CD14-positive monocyte (primary cell): ENCODE measurements at places on chromosomes 4 and X.

GRCh38 chr4:173057901-173058300 is 110.7 kb upstream of the GALNT7 start:
- H3K36me3 ChIP-seq, result no peaks in the 10 kb centered on the region
- no peak overlapping the region for H3K27ac ChIP-seq
- no peaks in the 10 kb centered on the region for H3K4me1 ChIP-seq
- DNase-seq, result no peak
- H3K4me3 ChIP-seq, result no peak overlapping the region

DNA sequence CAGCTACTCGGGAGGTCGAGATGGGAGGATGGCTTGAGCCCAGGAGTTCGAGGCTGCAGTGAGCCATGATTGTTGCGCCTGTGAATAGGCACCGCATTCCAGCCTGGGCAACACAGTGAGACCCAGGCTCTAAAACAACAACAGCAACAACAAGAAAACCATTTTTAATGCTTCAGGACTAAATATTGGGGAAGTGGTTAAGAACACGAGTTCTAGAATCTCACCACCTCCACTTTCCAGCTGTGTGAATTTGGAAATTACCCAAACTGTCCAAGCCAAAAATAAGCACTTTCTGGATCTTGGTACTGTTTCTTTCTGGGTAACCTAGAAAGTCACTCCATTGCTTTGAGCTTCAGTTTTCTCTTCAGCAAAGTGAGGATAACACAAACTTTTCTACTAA is 63.2 kb downstream of the ADGRG2 start:
- H3K36me3 ChIP-seq, result no peaks in the 10 kb centered on the region
- DNase-seq, result no peak

- no peaks in the 10 kb centered on the region for H3K36me3 ChIP-seq
- no peak for DNase-seq
- H3K4me3 ChIP-seq, result peak overlapping the region; percentile 38
- no peaks in the 10 kb centered on the region for H3K27me3 ChIP-seq
Measured at GRCh38 chr4:100895556-100896197, 377.9 kb upstream of the EMCN start.

- no peaks in the 10 kb centered on the region for H3K36me3 ChIP-seq
- no peak overlapping the region for H3K4me3 ChIP-seq
- H3K4me1 ChIP-seq, result peaks cover 29% of the 10 kb centered on the region
- H3K27ac ChIP-seq, result no peak overlapping the region
- no peak for DNase-seq
Measured at GRCh38 chrX:16112428-16112827, 10.9 kb upstream of the GRPR start.

- no peak overlapping the region for H3K27ac ChIP-seq
- no peak for DNase-seq
- H3K36me3 ChIP-seq, result no peaks in the 10 kb centered on the region
- H3K4me3 ChIP-seq, result no peak overlapping the region
Measured at GRCh38 chrX:94830717-94831116, 1156.7 kb downstream of the FAM133A start.

GRCh38 chr4:5366421-5366820 is 315.1 kb downstream of the STK32B start:
- no peaks in the 10 kb centered on the region for H3K36me3 ChIP-seq
- H3K4me1 ChIP-seq, result no peaks in the 10 kb centered on the region
- H3K27ac ChIP-seq, result no peak overlapping the region
- no peak overlapping the region for H3K4me3 ChIP-seq
- H3K27me3 ChIP-seq, result no peaks in the 10 kb centered on the region
- DNase-seq, result no peak

DNA sequence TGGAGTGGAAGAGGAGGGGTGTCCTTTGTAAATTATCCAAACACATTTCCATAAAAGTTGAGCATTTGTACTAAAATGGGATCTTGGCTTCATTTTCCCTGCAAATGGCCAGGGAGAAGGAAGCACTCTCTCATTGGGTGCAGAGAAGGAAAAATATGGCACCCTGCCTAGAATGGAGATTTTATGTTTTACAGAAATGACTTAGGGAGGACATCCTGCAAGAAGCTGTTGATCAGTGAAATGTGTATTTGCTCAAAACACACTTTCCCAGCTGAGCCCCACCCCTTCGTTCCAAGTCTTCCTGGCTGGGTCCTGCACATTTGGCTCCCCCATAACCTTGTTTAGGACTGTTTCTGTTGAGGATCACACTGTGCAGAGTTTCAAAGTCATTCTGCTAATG is 213.5 kb upstream of the TAPT1 start:
- H3K27ac ChIP-seq, result no peak overlapping the region
- H3K27me3 ChIP-seq, result no peaks in the 10 kb centered on the region
- DNase-seq, result no peak
- no peaks in the 10 kb centered on the region for H3K4me1 ChIP-seq
- no peaks in the 10 kb centered on the region for H3K36me3 ChIP-seq
- no peak overlapping the region for H3K4me3 ChIP-seq

- no peak overlapping the region for H3K4me3 ChIP-seq
- DNase-seq, result no peak
- H3K27me3 ChIP-seq, result no peaks in the 10 kb centered on the region
- H3K27ac ChIP-seq, result no peak overlapping the region
Measured at GRCh38 chrX:18596096-18596495, 75.8 kb downstream of the RS1 start.

- H3K27ac ChIP-seq, result no peak overlapping the region
- H3K27me3 ChIP-seq, result no peaks in the 10 kb centered on the region
- peaks cover 10% of the 10 kb centered on the region for H3K36me3 ChIP-seq
Measured at GRCh38 chrX:123648028-123648810, 84.6 kb downstream of the THOC2 start.

- H3K4me3 ChIP-seq, result no peak overlapping the region
- no peaks in the 10 kb centered on the region for H3K36me3 ChIP-seq
- H3K27me3 ChIP-seq, result no peaks in the 10 kb centered on the region
- no peak overlapping the region for H3K27ac ChIP-seq
Measured at GRCh38 chrX:74297766-74298165, 6.2 kb upstream of the ZCCHC13 start.
